H4 (cell line): ENCODE measurements at places on chromosomes 6 and 20. TPM values are rescaled to one million over a fixed set of nuclear protein-coding genes. Genes with fewer than 3 reads are reported as not detected.

DNA sequence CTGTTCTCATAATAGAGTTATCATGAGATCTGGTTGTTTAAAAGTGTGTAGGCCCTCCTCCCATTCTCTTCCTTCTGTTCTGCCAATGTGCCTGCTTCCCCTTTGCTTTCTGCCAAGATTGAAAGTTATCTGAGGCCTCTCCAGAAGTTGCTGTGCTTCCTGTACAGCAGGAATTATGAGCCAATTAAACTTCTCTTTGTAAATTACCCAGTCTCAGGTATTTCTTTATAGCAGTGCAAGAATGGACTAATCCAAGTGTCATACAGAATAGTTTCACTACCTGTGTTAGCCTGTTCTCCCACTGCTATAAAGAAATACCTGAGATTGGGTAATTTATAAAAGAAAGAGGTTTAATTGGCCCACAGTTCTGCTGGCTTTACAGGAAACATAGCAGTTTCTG, 100.0 kb downstream of the CD24 start:
- DNase-seq, result no peak

GRCh38 chr20:47656318-47656717, 129.0 kb downstream of the SULF2 start:
- no peak for DNase-seq

Gene HAO1
- not detected in 2 replicates for total RNA-seq

Gene PTCHD4
- 3.9 and 4.7 TPM in 2 replicates for total RNA-seq

DNA sequence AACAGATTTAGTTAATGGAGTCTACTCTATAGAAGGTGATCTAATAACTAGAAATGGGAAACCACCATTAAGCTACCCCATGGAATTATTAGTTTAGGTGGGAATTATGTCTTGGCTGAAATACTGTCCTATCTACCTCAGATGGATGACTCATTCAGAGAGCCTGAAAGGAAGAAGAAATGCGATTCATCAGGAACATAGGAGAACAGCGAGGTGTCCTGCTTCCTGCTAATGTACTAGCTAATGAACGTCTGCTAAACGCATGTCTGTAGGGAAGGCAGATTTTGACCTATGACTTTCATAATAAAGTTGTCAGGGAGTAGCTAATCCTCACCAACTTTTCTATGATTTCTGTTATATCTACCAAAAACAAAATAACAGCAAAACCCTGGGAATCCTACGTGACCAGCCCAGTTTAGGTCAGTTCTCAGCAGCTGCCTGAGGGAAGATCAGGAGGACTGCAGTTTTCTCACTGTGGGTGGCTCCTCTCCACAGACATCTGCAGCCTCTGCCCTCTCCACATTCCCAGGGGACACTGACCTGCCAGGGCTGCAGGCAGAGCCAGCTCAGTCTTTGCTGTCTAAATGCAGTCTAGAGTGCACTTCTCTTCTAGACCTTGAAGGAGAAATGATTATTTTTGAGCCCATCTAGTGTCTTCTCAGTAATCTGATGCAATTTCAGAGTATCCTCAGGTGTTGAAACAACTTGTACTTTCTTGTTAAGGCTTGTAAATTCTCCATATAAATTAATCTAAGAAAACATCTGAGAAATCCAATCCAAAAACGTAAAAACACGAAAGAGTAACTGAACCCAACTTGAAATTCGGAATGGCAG, 18.1 kb upstream of the SFT2D1 start:
- DNase-seq, result no peak

Gene RSPO3
- 0.10 TPM in 1 of 2 replicates, not detected in the other for total RNA-seq
